ENCODE measurements at places on chromosomes 16 and 17.

DNA sequence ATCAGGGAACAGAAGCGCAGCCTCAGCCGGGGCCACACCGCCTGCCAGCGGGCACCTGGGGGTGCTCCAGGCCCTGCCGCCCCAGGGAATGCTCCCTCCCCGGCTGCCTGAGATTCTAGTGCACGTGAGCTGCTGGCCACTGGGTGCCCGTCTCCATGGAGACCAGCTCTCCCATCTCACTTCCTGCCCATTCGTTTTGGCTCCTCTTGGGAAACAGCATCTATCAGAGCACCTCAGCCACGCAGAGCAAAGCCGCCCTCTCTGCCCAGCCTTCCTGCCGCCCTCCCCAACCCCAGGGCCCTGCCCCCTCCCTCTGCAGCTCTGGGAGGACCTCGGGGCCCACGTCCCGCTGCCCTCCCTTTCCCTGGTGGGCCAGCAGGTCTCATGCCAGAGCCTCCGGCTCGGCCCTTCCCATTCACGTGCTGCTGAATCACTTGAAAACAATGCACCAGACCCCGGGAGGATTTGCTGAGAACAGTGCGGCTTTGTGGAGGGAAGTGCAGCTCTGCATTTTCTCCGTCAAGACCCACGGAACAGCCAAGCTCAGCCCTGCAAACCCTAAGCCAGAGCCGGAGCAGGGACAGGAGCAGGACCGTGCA is 19.4 kb downstream of the CEP295NL start:
- DNase-seq: peak; percentile 33

GRCh38 chr17:10398352-10398751 is 23.4 kb downstream of the MYH8 start:
- no peak for DNase-seq

DNA sequence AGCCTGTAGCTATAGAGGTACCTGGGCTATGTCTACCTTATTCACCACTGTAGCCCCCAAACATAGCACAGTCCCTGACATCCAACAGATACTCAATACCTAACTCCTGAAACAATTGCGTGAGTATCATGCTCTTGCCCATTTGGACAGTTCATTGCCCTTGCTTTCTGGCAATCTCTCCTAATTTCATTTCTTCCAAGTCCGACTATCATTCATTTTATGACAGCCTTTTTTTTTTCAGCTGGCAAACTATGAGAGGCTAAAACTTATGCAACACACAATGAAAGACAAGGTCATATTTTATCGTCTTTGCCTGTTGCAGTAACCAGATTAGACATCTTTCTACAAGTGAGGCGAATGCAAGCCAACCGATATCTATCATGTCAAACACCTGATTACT is 169.2 kb downstream of the RBFOX1 start:
- no peak for DNase-seq

DNA sequence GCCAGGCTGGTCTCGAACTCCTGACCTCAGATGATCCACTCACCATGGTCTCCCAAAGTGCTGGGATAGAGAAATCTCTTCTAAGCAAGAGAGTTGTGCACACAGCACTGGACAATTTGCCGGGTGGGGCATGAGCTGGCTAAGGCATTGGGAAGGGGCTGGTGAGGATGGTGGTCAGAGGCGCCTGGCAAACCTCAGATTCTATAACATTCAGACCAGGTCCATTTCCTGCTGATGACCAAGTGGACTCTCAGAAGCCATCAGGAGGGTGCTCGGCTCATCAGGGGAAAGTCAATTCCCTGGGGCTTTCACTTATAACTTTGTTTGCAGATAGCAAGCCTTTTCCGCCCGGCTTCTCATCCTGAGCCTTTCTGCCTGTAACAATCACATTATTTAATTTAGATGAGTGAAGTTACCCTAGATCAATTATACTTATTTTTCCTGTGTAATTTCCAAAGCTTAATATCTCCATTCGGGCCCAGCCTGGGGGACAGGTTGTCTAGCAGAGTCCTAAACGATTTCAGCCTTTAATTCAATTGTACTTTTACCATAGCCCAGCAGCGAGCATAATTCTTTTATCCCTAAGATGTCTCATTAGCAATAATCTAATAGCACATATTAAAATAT is 15.0 kb upstream of the SLC6A2 start:
- no peak for DNase-seq

GRCh38 chr17:51000835-51001638 is 119.6 kb downstream of the SPAG9 start:
- DNase-seq: peak; percentile 26

GRCh38 chr17:75064460-75064859 is 17.4 kb downstream of the KCTD2 start:
- DNase-seq: no peak

GRCh38 chr17:68344701-68345136 is 53.4 kb downstream of the ARSG start:
- DNase-seq: no peak

DNA sequence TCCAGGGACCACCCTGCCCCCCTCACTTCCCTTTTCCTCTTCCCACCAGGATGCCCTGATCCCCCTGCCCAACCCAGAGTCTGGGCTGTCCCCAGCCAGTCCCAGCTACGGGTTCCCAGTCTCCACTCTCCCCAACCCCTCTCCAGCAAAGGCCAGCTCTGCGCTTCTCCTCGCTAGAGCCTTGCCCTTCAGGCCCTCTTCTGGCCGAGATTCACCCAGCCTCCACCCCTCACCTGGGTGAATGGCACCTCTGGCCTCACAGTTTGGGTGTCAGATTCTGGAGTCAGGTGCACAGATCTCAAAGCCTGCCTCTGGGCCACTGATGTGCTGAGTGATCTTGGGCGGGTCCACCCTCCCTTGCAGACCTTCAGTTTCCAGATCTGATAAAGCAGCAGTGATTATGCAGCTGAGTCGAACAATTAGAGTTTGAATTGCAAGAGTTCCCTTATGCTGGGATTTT is 185.6 kb upstream of the TNRC6C start:
- DNase-seq: no peak

DNA sequence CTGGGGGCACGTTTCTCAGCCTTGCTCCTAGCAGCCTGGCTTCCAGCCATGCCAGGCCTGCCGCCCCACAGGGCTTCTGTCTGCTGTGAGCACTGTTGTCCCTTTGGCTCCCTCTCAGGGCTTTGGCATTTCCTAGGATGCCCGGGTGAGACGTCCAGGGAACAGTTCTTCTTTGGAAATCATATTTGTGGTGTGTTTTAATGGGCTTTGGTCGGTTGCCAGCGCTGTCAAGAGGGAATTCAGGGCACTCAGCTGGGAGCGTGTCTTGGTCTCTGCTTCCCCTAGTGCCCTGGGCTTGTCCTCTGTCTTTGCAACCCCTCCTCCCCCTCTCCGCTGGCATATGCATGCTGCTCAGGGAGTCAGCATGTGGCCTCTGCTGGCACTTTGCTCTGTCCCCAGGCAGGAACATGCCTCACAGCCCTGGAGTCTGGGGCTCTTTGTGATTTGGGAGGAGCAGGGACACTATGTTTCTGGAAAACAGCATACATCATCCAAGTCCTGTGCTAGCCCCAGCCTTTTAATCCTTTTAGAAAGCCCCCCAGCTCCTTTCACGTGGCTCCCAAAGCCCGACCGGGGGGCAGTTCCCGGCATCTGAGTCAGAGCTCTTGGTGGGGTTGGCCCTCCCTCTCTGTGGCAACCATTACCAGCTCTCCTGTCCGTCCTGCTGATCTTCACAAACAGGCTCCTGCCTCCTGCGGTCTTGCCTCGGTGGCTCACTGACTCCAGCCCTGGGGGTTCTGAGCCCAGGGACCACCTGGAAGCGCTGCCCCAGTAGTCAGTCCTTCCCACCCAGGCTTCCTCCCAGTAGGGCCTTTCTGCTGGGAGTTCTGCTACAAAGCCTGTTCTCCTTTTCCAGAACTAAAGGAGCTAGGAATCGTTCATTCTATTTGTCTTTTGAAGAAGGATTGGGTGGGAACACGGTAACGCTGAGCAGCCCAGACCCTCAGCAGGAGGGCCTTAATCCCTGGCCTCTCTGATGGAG is 26.7 kb downstream of the SAP30BP start:
- no peak for DNase-seq

- DNase-seq: no peak
Measured at GRCh38 chr16:27390151-27390550, 11.8 kb upstream of the IL21R start.

DNA sequence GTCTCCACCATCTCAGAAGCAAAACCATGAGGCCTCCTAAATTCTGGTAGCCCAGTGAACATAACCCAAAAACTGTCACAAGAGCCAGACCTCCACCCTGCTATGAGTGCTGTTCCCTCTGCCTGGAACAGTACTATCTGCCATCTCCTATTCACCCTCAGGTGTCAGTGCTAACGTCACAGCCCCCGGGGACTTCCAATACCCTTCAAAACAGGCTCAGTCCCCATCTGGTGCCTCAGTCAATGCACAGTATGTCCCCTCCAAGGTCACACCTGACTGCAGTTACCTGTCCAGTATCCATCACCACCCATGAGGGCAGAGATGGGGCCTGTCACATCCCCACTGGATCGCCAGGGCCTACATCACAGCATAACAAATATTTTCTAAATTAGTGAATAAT is 11.5 kb downstream of the CREBBP start:
- DNase-seq: no peak

DNA sequence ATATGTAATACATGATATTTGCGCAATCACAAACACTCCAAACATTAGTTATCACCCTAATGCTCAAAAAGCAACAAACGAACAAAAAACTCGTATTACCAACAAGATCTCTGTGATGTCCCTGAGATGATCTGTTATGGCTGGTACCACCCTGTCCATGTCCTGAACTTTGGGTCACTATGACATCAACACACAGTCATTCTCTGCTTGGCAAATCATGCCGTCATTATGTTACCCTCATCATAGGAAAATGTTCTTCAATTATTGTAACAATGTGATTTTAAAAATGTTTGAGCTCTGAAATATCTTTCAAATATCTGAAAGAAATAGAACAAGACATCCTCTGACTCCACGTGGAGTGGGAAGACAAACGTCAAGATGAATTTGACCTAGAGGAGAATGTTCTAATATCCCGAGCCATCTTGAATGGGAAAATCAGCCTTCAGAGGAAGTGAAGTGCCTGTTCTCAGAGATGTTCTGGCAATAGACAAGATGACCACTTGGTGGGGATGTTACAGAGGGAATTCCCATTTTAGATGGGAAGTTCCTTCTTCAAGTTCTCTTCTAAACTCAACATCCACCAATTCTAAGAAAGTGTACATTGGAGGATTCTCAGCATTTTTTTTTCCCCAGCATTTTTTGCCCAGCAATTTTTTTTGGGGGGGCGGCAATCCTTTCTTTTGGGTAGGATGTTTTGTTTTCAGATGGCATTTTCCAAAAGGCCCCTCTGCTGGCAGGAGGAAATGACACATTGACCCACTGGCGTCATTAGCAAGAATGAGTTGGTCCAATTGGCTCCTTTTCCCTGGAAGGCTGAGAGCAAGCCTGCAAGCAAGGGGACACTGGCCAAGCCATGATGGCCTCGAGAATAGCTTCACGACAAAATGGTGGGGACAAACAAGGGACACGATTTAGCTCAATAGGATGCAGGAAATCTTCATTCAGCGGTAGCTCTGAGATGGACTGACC is 3.7 kb upstream of the HSD17B2 start:
- DNase-seq: no peak

DNA sequence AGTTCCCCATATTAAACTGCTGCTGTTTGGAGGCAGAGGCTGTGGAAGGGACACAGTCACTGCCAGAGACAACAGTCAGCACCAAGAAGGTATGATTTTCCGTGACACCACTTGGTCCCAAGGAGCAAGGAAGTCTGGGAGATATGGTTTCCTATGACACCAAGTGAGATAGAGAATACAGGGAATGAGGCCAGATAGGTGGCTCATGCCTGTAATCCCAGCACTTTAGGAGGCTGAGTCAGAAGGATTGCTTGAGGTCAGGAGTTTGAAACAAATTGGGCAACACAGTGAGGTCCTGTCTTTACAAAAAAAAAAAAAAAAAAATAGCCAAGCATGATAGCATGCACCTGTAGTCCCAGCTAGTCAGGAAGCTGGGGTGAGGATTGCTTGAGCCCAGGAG is 90.8 kb downstream of the ABCC12 start:
- no peak for DNase-seq

- DNase-seq: no peak
Measured at GRCh38 chr16:55144651-55145050, 179.4 kb upstream of the IRX6 start.

GRCh38 chr16:27289669-27290068 is 21.1 kb upstream of the NSMCE1 start:
- DNase-seq: no peak

GRCh38 chr16:22189473-22190080 is 16.5 kb upstream of the EEF2K start:
- no peak for DNase-seq

- DNase-seq: no peak
Measured at GRCh38 chr16:84043486-84044117, 1.0 kb upstream of the SLC38A8 start.

- DNase-seq: no peak
Measured at GRCh38 chr17:4953451-4953961, 2.6 kb downstream of the ENO3 start.

DNA sequence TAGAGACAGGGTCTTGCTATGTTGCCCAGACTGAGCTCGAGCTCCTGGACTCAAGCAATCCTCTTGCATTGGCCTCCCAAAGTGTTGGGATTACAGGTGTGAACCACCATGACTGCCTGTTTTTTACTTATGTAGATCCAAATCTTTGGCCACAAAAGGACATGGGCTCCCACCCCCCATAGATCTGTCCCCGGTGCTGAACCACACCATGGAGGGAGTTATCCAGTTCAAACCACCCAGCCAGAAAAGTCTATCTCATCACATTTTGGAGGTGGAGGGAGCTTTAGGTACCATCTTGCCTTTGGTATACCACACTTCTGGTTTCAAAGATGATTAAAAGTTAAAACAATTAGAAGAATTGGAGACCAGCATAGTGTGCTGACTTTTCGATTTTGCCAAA is 26.2 kb downstream of the SHISA9 start:
- DNase-seq: no peak

DNA sequence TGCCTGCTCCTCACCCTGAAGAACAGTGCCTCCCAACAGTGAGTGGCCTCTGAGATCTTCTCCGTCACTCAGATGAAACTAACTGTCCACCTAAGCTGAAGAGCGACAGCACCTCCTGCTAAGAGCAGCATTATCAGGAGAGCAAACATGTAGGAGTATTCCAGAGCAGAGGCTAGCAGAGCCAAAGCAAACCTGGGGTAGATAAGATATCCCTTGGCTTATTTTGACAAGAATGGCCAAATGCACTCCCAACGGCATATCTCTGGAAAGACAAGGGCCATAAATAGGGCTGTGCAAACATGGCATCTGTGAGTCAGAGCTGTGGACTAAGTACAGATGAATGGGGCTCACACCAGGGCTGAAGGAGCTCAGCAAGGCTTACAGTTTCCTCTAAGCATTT is 96.3 kb downstream of the NDEL1 start:
- no peak for DNase-seq
